Stimulated activated CD4-positive, alpha-beta T cell treated with anti-CD3 and anti-CD28 coated beads, TNF-alpha, amount 100 ng/mL, for 24 hours (primary cell): ENCODE measurements at places on chromosomes 1 and 21.

- DNase-seq = no peak
Measured at GRCh38 chr1:238129677-238130076, 239.0 kb upstream of the ZP4 start.

DNA sequence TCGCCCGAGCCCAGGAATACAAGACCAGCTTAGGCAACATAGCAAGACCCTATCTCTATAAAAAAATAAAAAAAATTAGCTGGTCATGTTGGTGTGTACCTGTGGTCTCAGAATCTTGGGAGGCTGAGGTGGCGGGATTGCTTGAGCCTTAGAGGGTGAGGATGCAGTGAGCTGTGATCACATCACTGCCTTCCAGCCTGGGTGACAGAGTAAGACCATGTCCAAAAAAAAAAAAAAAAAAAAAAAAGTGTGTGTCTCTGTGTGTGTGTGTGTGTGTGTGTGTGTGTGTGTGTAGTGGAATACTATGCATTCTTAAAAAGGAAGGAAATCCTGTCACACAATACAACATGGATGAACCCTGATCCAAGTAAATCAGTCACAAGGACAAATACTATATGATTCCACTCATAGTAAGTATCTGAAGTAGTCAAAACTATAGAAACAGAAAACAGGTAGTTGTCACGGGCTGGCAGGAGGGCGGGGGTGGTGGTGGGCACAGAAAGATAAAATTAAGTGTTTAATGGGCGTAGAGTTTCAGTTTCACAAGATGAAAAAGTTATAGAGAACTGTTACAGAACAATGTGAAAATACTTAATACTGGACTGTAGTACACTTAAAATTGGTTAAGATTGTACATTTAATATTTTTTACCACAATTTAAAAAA is 47.8 kb downstream of the SELENOF start:
- no peak for DNase-seq

- DNase-seq = no peak
Measured at GRCh38 chr1:160781186-160781766, 14.7 kb upstream of the LY9 start.

DNA sequence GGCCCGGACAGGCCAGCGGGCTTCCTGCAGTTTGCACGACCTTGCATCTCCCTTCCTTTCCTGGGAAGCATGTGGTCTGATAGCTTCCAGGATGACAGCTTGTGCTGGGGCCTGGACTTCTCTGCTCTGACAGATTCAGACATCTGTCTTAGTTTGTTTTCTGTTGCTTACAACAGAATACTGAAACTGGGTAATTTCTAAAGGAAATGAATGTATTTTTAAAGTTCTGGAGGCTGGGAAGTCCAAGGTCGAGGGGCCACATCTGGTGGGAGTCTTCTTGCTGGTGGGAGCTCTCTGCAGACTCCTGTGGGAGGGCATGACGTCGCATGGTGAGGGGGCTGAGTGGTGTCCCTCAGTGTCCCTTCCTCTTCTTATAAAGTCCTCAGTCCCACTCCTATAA is 35.3 kb upstream of the TENT5B start:
- DNase-seq = no peak

- no peak for DNase-seq
Measured at GRCh38 chr1:105100102-105100501, 1350.4 kb downstream of the AMY1C start.

- DNase-seq = no peak
Measured at GRCh38 chr1:116226017-116226416, 114.8 kb downstream of the MAB21L3 start.

DNA sequence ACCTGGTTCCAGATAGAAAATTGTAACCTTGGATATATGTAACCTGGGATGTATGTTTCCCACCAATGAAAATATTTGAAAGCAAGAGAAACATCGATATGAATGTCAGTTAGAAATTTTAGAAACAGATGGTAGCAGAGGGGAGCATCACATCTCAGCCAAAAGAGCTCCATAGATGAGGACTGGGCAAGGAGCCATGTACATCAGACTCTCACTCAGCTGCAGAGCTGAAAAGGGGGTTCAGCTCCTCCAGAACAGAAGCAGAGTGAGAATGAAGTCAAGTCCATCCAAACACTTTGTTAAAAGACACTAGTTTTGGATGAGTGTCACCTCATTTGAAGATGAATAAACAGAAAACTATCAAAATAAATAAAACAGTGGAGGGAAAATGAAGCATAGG is 202.4 kb downstream of the HMCN1 start:
- no peak for DNase-seq

DNA sequence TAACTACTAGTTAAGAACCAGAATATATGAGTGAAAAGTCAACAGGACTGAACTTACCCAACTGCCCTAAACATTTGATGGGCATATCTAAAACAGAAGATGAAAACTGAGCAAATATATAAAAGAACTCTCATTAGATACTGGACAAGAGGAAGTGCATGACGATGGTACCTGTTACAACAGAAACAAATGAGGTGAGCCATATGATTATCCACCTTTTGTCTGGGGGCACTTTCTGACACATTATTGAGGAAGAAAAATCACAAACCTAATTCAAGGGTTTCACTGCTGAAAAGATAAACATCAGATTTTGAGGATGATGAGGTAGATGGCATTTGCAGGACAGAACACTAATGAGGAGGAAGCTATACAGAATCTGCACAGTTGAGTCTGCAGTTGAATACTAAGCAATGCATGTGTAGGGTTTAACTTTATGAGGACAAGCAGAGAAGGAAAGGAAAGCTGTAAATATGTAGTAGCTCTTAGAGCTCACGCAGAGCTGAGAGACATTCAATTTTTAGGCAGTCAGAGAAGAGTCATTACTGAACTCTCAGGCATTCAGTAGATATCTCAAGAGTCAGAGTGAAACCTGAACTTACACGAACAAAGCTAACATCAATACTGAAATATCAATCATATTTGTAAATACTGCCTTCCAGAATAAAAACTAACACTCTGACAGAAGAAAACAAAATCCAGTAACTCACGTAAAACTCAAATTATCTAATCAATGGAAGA is 262.1 kb downstream of the AKT3 start:
- DNase-seq = no peak

GRCh38 chr1:21298981-21299391 is 8.7 kb upstream of the ECE1 start:
- DNase-seq = no peak
